Lower lobe of right lung (tissue), 2 donors: ENCODE measurements at places on chromosomes 6 and 20. TPM values are rescaled to one million over a fixed set of nuclear protein-coding genes. Genes with fewer than 3 reads are reported as not detected.

OOEP gene
- not detected for total RNA-seq

ZNF165 gene
- total RNA-seq, result 2.2 TPM

CDSN gene
- total RNA-seq, result not detected

DNA sequence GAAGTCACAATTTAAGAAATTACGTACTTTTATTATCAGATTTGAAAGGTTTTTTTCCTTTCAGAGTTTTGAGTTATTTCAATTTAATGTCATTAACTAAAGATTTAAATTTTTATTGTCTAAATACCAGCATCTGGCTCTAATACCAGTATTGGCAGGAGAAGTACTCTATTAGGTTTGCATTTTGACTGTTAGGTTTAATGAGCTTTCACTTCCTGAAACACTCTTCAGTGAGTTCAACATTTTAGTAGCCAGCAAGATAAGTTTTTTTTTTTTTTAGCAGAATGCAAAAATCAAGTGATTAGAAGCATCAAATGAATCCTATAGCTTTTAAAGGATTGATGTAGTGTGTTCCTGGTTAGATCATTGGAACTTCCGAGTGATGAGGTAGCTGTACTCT lies 34.0 kb upstream of the SCGN start:
- no peaks in the 10 kb centered on the region for H3K27me3 ChIP-seq
- DNase-seq, result no peak
- no peaks in the 10 kb centered on the region for H3K36me3 ChIP-seq
- no peak overlapping the region for H3K4me3 ChIP-seq
- H3K27ac ChIP-seq, result no peak overlapping the region

DNA sequence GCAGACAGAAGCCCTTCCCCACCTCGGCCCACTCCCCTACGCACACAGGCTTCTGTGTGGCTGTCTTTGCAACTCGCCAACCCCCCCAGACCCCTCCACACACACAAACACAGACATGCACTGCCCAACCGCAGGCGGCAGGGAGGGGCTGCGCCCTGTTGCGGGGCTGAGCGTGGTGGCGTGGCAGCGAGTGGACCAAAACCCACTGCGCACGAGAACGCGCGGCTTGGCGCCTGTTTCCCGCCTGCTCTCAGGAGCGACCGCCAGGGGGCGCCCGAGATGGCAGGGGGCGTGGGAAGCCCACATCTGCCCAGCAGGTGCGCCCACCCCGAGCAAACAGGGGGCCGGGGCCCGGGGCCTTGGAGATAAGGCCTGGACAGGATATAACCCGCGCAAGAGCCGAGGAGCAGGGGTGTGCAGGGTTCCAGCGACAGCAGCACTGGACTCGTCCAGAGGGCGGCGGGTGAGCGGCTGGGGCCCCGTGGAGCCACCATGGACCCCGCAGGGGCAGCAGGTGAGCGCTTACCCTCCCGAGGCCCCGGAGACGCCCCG lies at the start of gene RBPJL:
RBPJL (plus strand) TSS at position 410 of the 552 bp plus-strand sequence; CDS start at position 493, 83 bp downstream.
- H3K4me1 ChIP-seq, result no peaks in the 10 kb centered on the region
- no peak for DNase-seq
- no peak within 1 kb of the TSS for H3K4me3 ChIP-seq
- no peak within 1 kb of the TSS for H3K27ac ChIP-seq
- H3K27me3 ChIP-seq, result peaks cover 56% of the 10 kb centered on the region

DNA sequence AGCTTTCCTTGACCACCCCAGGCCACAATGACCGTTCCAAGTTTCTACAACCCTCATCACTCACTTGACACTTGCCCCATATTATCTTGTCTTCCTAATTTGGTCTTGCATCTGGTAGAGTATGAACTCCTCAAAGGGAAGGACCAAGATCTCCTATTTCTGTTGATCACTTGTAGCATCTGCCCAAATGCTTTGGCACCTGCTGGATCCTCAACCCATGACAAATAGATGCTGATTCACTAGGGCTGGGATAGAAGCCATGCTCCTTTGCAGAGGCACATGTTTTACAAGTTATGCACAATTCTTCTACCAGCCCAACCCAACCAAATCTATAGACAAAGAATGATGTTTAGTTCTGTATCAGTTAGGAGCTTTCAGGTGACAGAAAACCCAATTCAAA lies 110.7 kb downstream of the UNC5CL start:
- DNase-seq, result no peak
- H3K4me3 ChIP-seq, result no peak overlapping the region
- H3K36me3 ChIP-seq, result no peaks in the 10 kb centered on the region
- no peaks in the 10 kb centered on the region for H3K27me3 ChIP-seq
- H3K4me1 ChIP-seq, result no peaks in the 10 kb centered on the region
- H3K27ac ChIP-seq, result no peak overlapping the region

DNA sequence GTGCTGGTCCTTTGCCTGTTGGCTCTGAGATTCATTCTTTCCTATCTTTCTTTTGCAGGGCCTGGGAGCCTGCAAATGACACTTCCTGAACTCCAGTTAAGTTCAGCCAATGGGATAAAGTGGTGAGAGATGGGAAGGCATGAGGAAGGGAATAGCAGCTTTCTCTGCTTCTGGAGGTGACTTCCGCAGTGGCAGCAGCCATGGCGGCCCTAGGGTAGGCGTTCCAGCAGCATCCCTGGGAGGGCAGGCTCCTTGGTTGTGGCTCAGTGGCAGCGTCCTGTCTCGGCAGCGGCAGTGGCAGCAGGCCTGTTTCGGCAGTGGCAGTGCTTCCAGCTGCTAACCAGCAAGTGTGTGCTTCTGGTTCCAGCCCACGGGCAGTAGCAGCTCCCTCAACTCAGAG lies 7.3 kb upstream of the MDFI start:
- H3K27me3 ChIP-seq, result no peaks in the 10 kb centered on the region
- no peaks in the 10 kb centered on the region for H3K4me1 ChIP-seq
- no peak overlapping the region for H3K27ac ChIP-seq
- DNase-seq, result peak; percentile 16
- H3K4me3 ChIP-seq, result no peak overlapping the region

GRCh38 chr6:69286331-69286730 lies 510.5 kb downstream of the LMBRD1 start:
- H3K36me3 ChIP-seq, result no peaks in the 10 kb centered on the region
- H3K4me3 ChIP-seq, result no peak overlapping the region
- H3K27ac ChIP-seq, result no peak overlapping the region
- DNase-seq, result no peak
- no peaks in the 10 kb centered on the region for H3K4me1 ChIP-seq

DNA sequence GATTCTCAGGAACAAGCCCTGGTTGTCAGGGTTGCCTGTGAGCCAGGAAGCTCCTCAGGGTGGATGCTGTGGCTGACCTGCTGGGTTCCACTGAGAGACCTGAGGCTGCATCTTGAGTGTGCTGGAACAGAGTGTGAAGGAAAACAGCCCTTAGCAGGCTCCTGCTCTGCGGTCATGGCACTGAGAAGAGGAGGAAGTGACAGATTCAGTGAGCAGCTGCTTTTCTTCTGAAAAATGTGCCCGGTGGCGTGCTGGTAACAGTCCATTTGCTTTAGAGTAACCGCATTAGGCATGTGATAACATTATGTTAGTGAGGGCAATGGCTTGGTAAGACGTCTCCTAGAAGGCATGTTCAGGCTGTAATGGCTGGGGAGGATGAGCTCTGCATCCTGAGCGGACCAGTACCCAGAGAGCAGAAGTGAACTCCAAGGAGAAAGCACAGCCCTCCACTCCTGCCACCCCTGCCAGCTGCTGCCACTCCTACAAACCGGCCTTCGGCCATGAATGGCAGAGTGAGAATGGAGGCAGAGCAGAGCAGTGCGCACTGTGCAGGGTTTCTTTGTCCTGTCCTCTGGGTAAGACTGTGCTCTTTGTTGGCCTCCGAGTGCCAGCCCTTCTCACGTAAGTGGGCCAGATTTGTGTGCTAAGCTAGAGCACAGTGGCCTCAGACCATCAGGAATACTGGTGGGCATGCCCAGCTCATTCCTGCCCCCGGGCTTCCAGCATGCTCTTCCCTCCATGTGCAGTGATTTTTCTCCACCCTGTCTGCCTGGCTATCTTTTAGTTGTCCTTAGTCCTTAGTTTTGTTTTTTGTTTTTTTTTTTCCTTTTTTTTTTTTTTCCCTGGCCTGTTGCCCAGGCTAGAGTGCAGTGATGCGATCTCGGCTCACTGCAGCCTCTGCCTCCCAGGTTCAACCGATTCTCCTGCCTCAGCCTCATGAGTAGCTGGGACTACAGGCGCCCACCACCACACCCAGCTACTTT lies 98.1 kb upstream of the VSTM2L start:
- H3K27ac ChIP-seq, result no peak overlapping the region
- H3K4me3 ChIP-seq, result no peak overlapping the region
- DNase-seq, result no peak
- H3K4me1 ChIP-seq, result peaks cover 7% of the 10 kb centered on the region
- no peaks in the 10 kb centered on the region for H3K27me3 ChIP-seq
- peaks cover 48% of the 10 kb centered on the region for H3K36me3 ChIP-seq

DNA sequence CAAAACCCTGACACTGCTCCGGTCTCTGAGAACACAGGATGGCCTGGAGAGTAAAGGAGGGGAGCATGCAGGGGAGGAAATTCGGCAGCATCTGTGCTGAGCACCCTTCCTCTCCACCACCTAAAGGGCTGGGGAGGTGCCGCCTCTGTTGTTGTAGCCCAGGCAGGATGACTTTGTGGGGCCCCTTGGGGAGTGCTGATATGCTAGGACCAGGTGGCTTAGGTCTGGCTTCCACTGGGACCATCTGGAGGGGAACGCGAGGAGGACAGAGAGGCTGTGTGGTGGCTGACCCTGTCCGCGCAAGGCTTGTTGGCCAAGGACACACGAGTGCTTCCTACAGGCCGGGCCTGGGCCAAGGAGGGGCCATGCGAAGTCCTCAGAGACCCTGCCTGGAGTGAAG lies 9.9 kb upstream of the RPS6KA2 start:
- peaks cover 40% of the 10 kb centered on the region for H3K4me1 ChIP-seq
- no peak for DNase-seq
- H3K27ac ChIP-seq, result peak overlapping the region; percentile 71
- no peak overlapping the region for H3K4me3 ChIP-seq
- H3K27me3 ChIP-seq, result no peaks in the 10 kb centered on the region

DNA sequence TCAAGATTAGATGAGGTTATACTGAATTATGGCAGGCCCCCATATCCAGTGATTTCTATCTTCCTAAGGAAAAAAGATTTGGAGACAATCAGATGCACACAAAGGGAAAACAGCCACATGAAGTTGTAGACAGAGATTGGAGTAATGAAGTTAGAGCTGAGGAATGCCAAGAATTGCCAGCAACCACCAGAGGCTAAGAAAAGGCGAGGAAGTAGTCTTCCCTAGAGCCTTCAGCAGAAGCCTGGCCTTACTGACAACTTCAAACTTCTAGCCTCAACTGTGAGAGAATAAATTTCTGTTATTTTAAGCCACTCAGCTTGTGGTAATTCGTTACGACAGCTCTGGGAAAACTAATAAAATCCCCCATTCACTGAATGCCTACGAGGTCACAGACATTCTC lies 473.9 kb downstream of the COL12A1 start:
- H3K27me3 ChIP-seq, result no peaks in the 10 kb centered on the region
- H3K4me3 ChIP-seq, result no peak overlapping the region
- no peaks in the 10 kb centered on the region for H3K4me1 ChIP-seq
- no peaks in the 10 kb centered on the region for H3K36me3 ChIP-seq

DNA sequence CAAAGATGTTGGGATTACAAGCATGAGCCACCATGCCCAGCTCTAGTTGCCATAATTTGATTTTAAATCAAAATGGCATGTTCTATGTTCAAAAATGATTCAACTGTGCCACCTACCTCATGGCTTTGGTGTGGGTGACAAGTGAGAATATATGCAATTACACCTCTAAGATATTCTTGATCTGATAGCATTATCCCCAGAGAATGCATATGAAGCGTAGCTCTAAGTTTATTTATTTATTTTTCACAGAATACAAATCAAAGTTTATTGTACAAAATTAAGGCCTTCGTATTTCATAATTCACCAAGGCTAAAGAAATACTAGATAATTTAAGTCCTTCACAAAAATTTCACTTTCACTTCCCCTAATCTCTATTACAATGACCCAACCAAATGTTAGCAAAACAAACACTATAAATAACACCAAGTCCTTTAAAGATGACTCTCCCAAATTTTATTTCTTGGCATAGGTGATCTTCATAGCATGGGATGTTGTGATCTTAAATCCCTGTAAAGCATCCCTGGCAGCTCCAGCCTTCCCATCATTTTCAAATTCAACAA lies 205.9 kb upstream of the TAB2 start:
- H3K4me3 ChIP-seq, result no peak overlapping the region
- DNase-seq, result no peak
- H3K4me1 ChIP-seq, result no peaks in the 10 kb centered on the region

GRCh38 chr6:11380549-11380948 lies 148.1 kb upstream of the NEDD9 start:
- H3K27me3 ChIP-seq, result no peaks in the 10 kb centered on the region
- peak overlapping the region; percentile 47 for H3K4me3 ChIP-seq
- peaks cover 48% of the 10 kb centered on the region for H3K4me1 ChIP-seq
- H3K36me3 ChIP-seq, result no peaks in the 10 kb centered on the region

- peaks cover 84% of the 10 kb centered on the region for H3K36me3 ChIP-seq
- DNase-seq, result no peak
- H3K27ac ChIP-seq, result no peak overlapping the region
- H3K4me1 ChIP-seq, result peaks cover 26% of the 10 kb centered on the region
Observed at GRCh38 chr20:47278907-47279348, 77.6 kb downstream of the ZMYND8 start.

DNA sequence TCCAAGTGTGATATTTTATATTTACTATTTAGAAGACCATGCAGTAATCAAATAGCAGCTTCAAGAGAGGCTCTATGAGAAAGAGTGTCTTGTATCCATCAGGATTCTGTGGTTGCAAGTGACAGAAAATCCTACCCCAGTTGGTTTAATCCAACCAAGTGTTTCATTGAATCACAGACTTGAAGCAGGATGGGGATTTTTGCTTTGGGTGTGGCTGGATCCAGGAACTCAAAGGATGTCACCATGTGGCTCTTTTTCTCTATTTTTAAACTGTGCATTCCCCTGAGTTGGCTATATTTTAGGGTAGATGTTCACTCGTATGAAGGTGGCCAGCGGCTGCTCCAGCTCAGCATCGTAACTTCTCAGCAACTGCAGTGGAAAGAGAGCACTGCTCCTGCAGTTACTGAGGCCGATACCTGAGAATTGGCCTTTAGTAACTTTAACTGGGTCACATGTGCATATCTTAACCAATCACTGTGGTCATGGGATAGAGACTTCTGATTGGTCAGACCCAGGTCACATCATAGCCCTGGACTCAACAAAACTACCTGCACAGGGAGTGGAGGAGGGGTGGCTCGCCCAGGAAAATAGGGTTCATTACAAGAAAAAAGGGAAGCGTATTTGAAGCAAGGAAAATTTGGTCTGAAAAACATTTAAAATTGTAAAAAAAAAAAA lies 396.1 kb upstream of the SULF2 start:
- no peaks in the 10 kb centered on the region for H3K36me3 ChIP-seq
- H3K27me3 ChIP-seq, result no peaks in the 10 kb centered on the region
- no peaks in the 10 kb centered on the region for H3K4me1 ChIP-seq
- DNase-seq, result no peak
- H3K4me3 ChIP-seq, result no peak overlapping the region

- H3K4me3 ChIP-seq, result no peak overlapping the region
- H3K4me1 ChIP-seq, result no peaks in the 10 kb centered on the region
- H3K27me3 ChIP-seq, result no peaks in the 10 kb centered on the region
- DNase-seq, result no peak
- H3K27ac ChIP-seq, result no peak overlapping the region
- no peaks in the 10 kb centered on the region for H3K36me3 ChIP-seq
Observed at GRCh38 chr6:105940990-105941389, 145.1 kb upstream of the PRDM1 start.

GRCh38 chr6:54784011-54784410 lies 62.6 kb upstream of the FAM83B start:
- H3K4me1 ChIP-seq, result no peaks in the 10 kb centered on the region
- H3K4me3 ChIP-seq, result no peak overlapping the region
- no peaks in the 10 kb centered on the region for H3K36me3 ChIP-seq
- no peak for DNase-seq

- no peak for DNase-seq
- H3K4me3 ChIP-seq, result no peak overlapping the region
- H3K4me1 ChIP-seq, result peaks cover 6% of the 10 kb centered on the region
- H3K27me3 ChIP-seq, result no peaks in the 10 kb centered on the region
- H3K36me3 ChIP-seq, result no peaks in the 10 kb centered on the region
Observed at GRCh38 chr6:148580442-148580841, 166.4 kb upstream of the UST start.
